ENCODE measurements at places on chromosomes 3 and 15.

GRCh38 chr3:81307221-81307620, 454.2 kb downstream of the GBE1 start:
- DNase-seq = no peak

DNA sequence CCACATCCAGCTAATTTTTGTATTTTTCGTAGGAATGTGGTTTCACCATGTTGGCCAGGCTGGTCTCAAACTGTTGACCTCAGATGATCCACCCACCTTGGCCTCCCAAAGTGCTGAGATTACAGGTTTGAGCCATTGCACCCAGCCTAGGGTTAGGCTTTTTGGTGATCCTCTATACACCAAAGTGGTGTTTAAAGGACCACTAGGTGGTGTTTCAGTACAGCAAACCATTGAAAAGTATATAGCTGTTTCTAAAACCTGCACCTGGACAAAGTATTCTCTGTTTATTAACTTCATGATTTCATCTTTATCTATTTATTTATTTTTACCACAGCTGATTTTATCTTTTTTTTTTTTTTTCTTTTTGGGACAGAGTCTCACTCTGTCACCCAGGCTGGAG, 68.4 kb downstream of the MINDY2 start:
- no peak for DNase-seq

GRCh38 chr3:146664403-146664802, 59.3 kb upstream of the PLSCR5 start:
- no peak for DNase-seq

DNA sequence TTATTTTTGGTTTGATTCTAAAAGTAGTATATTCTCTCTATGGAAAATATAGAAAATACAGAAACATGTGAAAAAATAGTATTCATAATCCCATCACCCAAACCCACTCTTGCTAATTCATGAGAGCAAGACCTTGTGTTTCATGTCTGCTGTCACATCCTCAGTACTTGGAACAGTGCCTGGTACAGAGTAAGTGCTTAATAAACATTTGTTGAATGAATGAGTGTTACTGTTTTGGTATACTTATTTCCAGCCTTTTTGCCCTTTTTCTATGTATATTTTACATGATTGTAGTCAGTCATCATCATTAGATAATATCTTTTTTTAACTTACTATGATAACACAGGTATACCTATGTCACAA, 59.3 kb downstream of the IL16 start:
- DNase-seq = no peak

- no peak for DNase-seq
Measured at GRCh38 chr15:73437543-73438109, 5.3 kb upstream of the REC114 start.

DNA sequence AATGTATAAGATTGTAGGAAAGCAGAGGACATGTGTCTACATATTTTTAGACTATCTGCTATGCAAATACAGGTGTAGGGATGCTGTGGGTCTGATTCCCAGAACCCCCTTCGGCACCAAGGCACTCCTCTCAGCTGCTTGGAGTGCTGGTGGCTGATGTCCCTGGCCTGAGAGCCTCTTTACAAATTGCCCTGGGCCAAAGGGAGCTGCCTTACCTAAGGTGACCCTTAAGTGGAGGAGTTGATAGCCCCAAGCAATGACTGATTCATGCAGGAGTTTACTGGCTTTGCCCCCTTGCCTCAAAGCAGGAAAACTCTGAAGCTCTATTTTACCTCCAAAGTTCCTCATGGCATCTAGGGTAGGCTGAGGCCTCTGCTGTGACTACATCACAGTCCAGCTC, 83.0 kb downstream of the ZNF385D start:
- no peak for DNase-seq

- DNase-seq = no peak
Measured at GRCh38 chr15:67019884-67020520, 45.4 kb upstream of the SMAD3 start.

DNA sequence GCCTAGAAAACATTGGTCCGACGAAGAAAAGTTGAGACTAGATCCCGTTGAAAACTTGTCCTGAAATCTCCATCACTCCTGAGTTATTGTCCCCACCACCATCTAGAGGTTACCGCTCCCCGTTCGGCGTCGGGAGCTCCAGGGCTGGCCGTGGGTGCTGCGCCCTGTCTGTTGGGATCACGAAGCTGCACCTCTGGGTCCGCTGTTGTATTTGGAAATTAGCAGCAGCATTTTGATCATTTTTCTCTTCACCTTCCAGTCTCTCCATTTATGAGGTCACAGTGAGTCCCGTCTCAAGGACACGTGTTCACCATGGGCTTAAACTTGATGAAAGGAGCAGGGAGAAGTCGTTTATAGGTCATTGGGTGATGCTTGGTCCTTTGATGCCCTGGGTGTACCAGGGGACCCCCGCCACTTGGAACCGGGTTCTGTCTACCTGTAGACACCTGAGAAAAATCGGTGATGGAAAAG, 565 bp downstream of the MANF start:
- no peak for DNase-seq

Measured in large intestine (tissue), 12 donors.